ENCODE measurements at places on chromosomes 6 and 20. TPM values are rescaled to one million over a fixed set of nuclear protein-coding genes. Genes with fewer than 3 reads are reported as not detected.

GRCh38 chr6:135506270-135506997 is 8.9 kb upstream of the AHI1 start:
- H3K27ac ChIP-seq = peak overlapping the region; percentile 35
- no peaks in the 10 kb centered on the region for H3K36me3 ChIP-seq
- DNase-seq = peak; percentile 57
- H3K27me3 ChIP-seq = no peaks in the 10 kb centered on the region
- H3K4me1 ChIP-seq = peaks cover 31% of the 10 kb centered on the region
- H3K4me3 ChIP-seq = no peak overlapping the region

- no peaks in the 10 kb centered on the region for H3K36me3 ChIP-seq
- DNase-seq = no peak
- H3K27ac ChIP-seq = no peak overlapping the region
- no peaks in the 10 kb centered on the region for H3K27me3 ChIP-seq
- H3K4me3 ChIP-seq = no peak overlapping the region
Observed at GRCh38 chr6:144093236-144093635, 2.1 kb downstream of the SF3B5 start.

DNA sequence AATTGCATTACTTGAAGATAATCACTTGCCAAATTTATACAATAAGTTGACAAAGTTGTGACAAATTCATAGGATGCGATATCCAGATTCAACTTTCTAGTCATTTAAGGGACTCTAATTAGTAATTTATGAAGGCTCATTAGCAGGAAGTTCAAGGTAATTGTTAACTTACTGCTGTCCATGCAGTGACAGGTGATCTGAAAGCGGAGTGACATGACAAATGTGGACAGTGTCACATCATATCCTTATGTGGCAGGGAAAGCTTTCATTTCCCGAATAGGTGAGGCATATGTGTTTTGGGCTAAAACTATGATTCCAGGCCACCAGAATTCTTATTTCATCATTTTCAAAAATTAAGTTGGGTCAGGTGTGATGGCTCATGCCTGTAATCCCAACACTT is 115.9 kb upstream of the BMP2 start:
- no peak overlapping the region for H3K27ac ChIP-seq
- H3K36me3 ChIP-seq = no peaks in the 10 kb centered on the region
- H3K4me1 ChIP-seq = no peaks in the 10 kb centered on the region
- no peaks in the 10 kb centered on the region for H3K27me3 ChIP-seq

DNA sequence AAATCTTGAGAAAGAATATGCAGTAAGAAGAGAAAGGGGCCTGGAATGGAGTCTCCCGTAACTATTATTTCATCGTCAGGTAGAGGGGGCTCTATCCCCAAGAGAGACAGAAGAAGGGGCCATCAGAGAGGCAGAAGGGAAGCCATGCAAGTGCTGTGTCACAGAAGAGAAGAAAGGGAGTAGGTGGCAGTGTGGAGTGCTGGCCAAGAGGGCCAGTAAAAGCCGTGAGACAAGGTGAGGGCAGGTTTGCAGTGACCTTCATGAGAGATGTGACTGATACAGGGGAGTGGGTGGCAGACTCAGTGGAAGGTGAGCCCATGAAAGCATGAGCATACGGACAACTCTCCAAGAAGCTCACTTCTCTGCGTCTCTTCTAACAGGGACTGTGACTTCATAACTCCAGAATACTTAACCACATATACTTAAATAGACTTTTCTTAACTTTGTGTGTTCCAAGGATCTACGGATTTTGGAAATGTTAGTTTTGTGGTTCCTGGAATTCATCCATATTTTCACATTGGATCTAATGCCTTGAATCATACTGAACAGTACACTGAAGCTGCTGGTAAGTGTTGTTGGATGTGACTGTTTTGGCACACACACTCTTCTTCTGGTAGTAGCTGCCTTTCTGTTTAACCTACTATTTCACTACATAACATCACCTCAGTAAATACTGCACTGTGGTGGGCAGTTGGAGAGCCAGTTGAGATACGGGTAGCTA is 15.6 kb downstream of the PM20D2 start:
- H3K27me3 ChIP-seq = no peaks in the 10 kb centered on the region
- H3K36me3 ChIP-seq = no peaks in the 10 kb centered on the region
- H3K4me1 ChIP-seq = no peaks in the 10 kb centered on the region
- peak; percentile 65 for DNase-seq
- no peak overlapping the region for H3K4me3 ChIP-seq
- H3K27ac ChIP-seq = no peak overlapping the region

OR2J3 gene
- total RNA-seq = 0.35 TPM

- no peaks in the 10 kb centered on the region for H3K27me3 ChIP-seq
- no peak overlapping the region for H3K4me3 ChIP-seq
- H3K4me1 ChIP-seq = no peaks in the 10 kb centered on the region
- no peak overlapping the region for H3K27ac ChIP-seq
- peak; percentile 54 for DNase-seq
Observed at GRCh38 chr6:106072501-106073090, 13.5 kb upstream of the PRDM1 start.

DNA sequence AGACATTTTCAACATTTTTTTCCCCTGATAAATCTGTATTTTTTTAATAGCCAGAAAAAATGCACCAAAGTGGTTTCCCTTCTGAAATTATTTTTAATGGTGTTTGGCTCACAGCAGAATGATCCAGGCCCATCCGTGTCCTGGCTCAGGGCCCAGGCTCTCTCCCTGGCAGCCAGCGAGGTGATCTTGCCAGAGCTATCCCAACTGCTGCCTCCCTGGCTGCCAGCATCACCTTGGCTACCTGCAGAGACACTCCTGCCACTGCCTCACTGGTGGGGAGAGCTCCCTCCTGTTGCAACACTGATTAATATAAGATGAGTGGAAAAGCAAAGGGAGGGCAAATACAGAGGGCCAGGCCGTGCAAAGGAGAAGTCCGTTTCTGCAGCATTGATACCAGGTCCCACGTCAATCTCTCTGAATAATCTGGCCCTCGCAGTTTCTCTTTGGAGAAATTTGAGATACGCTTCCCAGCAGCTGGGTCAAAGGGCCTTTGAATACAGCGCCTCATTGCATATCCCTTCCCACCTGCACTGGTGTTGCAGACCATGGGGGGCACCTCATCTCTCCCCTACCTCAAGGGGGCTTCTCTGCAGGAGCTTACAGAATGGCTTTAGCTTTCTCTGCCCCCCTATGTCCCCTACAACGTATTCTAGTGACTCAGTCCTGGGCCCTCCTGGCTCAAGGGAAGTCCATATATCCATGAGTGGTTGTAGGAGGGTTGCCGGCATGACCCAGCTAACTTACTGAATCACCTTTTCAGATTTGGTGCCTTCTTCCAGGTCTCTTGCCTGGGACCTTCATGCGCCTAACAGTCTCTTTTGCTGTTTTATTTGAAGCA is 12.8 kb upstream of the DSTN start:
- no peaks in the 10 kb centered on the region for H3K27me3 ChIP-seq
- peak overlapping the region; percentile 84 for H3K27ac ChIP-seq
- H3K4me3 ChIP-seq = no peak overlapping the region
- H3K4me1 ChIP-seq = peaks cover 26% of the 10 kb centered on the region
- no peaks in the 10 kb centered on the region for H3K36me3 ChIP-seq

DNA sequence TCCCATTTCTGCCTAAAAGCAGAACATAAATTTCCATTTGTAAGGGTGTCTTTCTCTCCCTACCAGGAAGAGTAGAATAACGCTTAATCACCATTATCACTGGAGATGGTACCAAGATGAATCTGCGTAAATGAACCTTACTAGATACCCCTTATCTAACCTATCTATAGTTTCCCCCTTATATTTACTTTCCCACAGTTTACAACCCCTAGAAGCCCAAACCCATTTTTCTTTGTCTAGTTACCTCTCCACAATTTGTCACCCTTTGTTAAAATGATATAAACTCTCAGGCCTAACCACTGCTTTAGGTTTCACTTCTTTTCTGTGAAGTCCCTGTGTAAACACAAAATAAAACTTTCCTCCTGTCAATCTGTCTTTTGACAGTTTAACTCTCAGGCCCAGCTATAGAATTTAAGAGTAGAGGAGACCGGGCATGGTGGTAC is 45.5 kb downstream of the PCNA start:
- no peak for DNase-seq
- H3K27ac ChIP-seq = no peak overlapping the region
- no peaks in the 10 kb centered on the region for H3K27me3 ChIP-seq
- no peak overlapping the region for H3K4me3 ChIP-seq
- no peaks in the 10 kb centered on the region for H3K36me3 ChIP-seq
- no peaks in the 10 kb centered on the region for H3K4me1 ChIP-seq

HSPA12B gene
- 6.5 TPM for total RNA-seq

RRAGD gene
- total RNA-seq = 22.1 TPM

- DNase-seq = peak; percentile 85
- H3K4me1 ChIP-seq = peaks cover 21% of the 10 kb centered on the region
- H3K36me3 ChIP-seq = no peaks in the 10 kb centered on the region
- peak within 1 kb of the TSS; percentile 70 for H3K27ac ChIP-seq
Observed at GRCh38 chr6:96015518-96016333, at the start of gene FUT9. Gene FUT9, plus strand, starts transcription at chr6:96015974. Its CDS starts 187,182 bp downstream, at chr6:96203156.

DNA sequence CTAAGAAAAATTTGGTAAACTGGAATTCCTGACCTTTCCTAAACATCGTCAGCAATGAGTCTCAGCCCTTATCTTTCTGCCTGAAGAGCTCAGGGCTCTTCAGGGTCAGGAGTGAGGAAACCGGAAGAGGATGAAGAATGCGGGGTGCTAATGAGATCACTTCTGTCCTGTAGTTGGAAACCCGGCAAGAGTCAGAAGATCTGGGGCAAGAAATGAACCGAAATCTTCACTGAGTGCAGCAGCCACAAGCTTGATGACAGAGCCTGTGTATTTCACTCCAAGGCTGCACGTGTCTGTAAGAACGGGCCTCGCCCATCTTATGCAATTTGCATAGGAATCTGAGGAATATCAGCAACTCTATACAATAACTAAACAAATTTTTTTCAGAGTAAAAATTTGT is 60.4 kb upstream of the QKI start:
- H3K4me3 ChIP-seq = no peak overlapping the region
- H3K36me3 ChIP-seq = no peaks in the 10 kb centered on the region
- no peaks in the 10 kb centered on the region for H3K27me3 ChIP-seq
- DNase-seq = no peak

- peak overlapping the region; percentile 75 for H3K27ac ChIP-seq
- 0 out of 2 replicates have a peak, but pooled peaks cover 7% of the 10 kb centered on the region for H3K4me1 ChIP-seq
- H3K36me3 ChIP-seq = 0 out of 2 replicates have a peak, but pooled peaks cover 4% of the 10 kb centered on the region
Observed at GRCh38 chr20:10436053-10436699, 1.1 kb downstream of the SLX4IP start.

DNA sequence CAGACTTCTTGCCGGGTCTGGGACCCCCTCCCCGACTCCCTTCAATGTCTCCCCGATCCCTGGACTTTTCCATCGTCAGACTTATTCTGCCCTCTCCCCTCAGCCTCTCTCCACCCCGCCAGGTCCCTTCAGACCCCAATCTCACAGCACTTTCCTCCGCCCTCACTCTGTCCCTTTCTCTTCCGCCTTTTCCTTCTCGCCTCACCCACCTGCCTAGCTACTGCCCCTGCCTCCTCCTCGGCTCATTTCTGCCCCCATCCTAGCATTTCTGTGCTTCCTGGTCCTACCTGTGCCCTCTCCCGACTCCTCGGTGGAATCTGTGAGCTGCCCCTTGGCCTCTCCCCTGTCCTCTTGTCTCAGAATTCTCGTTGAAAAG is 616 bp downstream of the CHMP4B start:
- H3K27ac ChIP-seq = peak overlapping the region; percentile 83
- H3K27me3 ChIP-seq = no peaks in the 10 kb centered on the region
- DNase-seq = peak; percentile 36
- H3K36me3 ChIP-seq = no peaks in the 10 kb centered on the region
- peak overlapping the region; percentile 98 for H3K4me3 ChIP-seq
- H3K4me1 ChIP-seq = peaks cover 14% of the 10 kb centered on the region

- peaks cover 8% of the 10 kb centered on the region for H3K4me1 ChIP-seq
- peak overlapping the region; percentile 73 for H3K4me3 ChIP-seq
Observed at GRCh38 chr6:70282919-70283461, 19.9 kb downstream of the COL9A1 start.

TMC2 gene
- 0.12 TPM for total RNA-seq

DNA sequence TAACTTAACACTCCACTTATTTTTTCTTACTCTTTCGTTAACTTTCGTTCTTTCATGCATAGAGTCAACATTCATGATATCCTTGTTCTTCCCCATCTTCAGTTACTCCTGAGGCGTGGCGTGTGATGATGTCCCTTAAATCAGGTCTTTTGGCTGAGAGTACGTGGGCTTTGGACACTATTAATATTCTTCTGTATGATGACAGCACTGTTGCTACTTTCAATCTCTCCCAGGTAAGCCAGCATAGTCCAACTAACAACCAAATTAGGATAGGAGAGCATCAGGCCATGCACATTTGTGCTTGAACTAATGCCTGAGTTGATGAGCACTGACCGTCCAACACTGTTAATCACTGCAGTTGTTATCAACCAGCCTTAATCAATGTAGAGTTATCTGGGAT is 119.6 kb downstream of the TMEM242 start:
- no peak overlapping the region for H3K27ac ChIP-seq
- no peaks in the 10 kb centered on the region for H3K4me1 ChIP-seq
- H3K27me3 ChIP-seq = no peaks in the 10 kb centered on the region
- H3K4me3 ChIP-seq = no peak overlapping the region

GRCh38 chr6:48144021-48144420 is 33.0 kb upstream of the PTCHD4 start:
- no peak for DNase-seq
- H3K36me3 ChIP-seq = no peaks in the 10 kb centered on the region
- H3K27me3 ChIP-seq = no peaks in the 10 kb centered on the region

BPI gene
- total RNA-seq = not detected

GRCh38 chr20:5512694-5513093 is 195.9 kb upstream of the PROKR2 start:
- no peak for DNase-seq
- H3K27ac ChIP-seq = no peak overlapping the region
- H3K27me3 ChIP-seq = no peaks in the 10 kb centered on the region
- H3K4me3 ChIP-seq = no peak overlapping the region
- H3K4me1 ChIP-seq = no peaks in the 10 kb centered on the region

- H3K4me1 ChIP-seq = peaks cover 8% of the 10 kb centered on the region
- H3K36me3 ChIP-seq = no peaks in the 10 kb centered on the region
- no peak overlapping the region for H3K27ac ChIP-seq
Observed at GRCh38 chr6:76886900-76887299, 576.4 kb downstream of the HTR1B start.

IGF2R gene
- 76.4 TPM for total RNA-seq

DNA sequence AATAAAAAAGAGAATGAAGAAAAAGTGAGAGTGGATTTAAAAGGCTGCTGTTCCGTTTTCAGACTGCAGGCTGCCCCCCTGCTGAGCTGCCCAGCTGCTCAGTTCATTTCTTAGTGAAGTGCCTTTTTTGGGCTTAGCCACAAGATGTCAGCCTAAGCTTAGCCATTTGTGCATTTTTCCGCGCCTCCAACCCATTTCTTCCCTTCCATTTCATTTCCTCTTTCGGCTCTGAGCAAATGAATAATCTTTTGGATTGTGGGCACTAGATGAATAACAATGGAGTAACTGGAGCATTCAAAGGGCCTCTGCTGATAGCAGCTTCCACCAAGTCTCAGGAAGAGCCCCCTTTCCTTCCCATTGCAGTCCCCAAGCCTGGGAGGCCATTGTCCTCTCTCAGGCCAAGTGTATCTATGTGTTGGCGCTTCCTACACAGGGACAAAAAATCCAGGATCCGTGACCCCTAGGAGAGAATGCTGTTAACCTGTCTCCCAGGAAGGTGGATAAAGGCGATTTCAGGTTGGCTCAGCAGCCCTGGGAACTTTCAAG is 83.5 kb upstream of the SPTLC3 start:
- no peak overlapping the region for H3K4me3 ChIP-seq
- H3K36me3 ChIP-seq = no peaks in the 10 kb centered on the region
- peak; percentile 85 for DNase-seq
- peaks cover 25% of the 10 kb centered on the region for H3K4me1 ChIP-seq

CALHM6 gene
- 0.27 TPM for total RNA-seq

PRDM1 gene
- 0.62 TPM for total RNA-seq

Data from GM23338 (cell line).